ENCODE measurements at places on chromosomes 2 and 18. TPM values are rescaled to one million over a fixed set of nuclear protein-coding genes. Genes with fewer than 3 reads are reported as not detected.

DNA sequence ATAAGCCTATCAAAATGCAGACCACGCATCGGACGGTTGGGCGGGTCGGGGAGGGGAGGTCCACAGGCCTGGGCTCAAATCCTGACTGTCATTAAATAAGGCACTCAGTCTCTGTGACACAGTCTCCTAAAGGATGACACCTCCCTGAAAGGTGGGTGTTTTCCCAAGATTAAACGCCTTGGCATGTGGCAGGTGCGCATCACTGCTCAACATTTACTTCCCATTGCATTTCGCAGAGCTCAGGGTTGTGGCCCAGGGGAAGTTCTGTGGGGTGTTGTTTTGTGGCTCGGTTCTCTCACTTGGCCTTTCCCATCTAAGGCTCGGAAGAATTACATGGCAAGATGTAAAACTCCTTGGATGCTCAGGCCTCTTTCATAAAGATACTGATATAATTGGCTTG, 107.4 kb downstream of the NCK2 start:
- DNase-seq = no peak

GRCh38 chr18:79766308-79766707, 31.4 kb upstream of the KCNG2 start:
- no peak for DNase-seq

DNA sequence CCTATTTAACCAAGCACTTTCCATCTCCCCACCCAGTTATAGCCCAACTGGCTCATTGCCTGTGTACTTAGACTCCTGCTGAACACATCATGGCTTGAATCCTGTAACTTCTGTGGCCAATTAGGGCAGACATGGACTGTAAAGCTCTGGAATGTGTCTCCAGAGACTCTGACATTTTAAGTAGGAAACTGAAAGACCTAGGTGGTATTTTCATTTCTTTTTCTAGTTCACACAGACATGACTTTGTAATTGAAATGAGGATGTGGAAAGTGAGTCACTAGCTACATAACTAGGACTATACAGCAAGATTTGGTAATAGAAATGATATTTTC, 12.2 kb downstream of the DOK1 start:
- DNase-seq = no peak

GRCh38 chr2:160028431-160029269, 33.8 kb downstream of the PLA2R1 start:
- no peak for DNase-seq

- no peak for DNase-seq
Measured at GRCh38 chr2:201414099-201415023, 36.9 kb downstream of the TRAK2 start.

DNA sequence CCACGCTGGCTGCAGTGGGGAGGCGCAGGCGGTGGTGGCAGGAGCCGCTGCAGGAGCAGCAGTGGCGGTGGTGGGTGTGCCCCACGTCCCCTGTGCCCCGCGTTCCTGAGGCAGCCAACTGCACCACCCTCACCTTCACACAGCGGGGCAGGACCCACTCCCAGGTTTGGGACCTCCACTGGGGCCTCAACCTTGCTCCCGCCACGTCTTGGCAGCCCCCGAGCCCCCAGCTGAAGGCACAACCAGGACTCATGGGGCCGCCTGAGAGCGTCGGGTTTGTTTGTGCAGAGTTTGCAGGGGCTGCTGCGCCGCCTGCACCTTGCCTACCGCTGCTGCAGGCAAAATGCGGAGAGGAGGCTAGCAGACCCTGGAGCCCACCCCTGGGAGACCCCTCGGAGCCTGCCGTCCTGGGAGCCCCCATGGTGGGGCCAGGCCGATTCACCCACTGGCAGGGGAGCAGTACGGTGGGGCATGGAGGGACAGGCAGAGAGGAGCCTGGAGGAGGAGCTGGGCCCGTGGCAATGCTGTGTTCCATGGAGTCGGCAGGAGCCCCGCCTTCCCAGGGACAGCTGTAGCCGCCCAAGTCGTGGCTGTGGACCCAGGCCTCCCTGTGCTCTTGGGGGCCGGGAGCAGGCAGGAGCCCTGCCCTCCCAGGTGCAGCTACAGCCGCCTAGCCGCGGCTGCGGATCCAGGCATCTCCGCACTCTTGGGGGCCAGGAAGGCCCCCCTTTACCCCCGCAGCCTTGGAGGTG, 14.7 kb upstream of the EML6 start:
- peak; percentile 68 for DNase-seq

DNA sequence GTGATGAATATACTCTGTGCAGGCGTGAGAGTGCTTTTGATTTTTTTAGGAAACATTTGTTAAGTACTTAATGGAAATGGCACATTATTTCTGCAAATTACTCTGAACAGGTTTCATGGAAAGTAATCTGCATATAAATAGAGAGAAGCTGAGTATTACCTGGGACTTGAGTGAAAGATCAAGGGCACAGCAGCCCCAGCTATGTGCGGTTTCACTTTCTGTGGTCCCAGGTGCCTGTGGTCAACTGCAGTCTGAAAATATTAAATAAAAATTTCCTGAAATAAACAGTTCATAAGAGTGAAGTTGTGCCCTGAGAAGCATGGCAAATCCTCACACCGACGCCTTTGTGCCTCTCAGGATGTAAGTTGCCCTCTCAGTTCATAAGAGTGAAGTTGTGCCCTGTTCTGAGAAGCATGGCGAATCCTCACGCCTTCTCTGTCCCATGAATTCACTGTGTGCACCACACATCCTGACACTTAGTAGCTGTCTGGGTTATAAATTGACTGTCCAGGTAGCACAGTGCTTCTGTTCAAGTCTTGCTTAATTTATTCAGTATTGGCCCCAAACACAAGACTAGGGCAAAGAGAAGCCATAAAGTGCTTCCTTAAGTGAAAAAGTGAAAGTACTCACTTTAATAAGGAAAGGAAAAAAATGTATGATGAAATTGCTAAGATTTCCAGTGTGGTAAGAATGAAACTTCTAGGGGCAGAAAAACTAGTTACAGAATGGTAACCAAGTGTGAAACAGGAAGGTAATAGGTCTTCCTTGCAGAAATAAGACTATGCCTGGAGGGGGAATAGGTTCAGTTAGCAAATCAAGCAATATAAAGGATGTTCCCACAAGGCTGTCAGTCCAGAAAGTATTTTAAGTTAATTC, 4.3 kb upstream of the SNTG2 start:
- DNase-seq = no peak

- peak; percentile 90 for DNase-seq
Measured at GRCh38 chr2:70328921-70329561, 27.2 kb upstream of the FAM136A start.

DNA sequence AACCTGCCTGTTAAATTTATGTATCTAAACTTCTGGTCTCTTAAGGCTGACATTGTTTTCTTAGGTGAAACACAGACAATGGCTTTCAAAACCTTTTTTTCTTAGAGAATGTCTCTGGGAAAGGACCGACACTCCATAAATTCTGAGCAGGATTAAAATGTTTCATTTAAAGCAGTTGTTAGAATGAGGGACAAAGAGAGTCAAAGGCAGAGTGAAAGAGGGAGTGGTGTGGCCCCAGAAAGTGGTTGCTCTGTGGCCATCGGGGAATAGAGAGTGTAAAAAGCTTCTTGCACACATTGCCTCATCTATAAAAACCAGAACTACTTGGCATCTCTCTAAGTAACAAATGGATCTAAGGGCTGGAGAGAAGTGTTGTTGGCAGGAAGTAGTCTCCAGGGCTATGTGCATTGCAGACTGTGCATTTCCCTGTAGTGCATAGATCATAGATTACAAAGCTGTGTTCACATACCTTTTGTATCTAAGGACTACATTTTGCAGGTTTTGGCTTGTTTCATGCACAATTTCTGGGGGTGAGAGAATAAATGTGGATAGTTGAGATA, 3.6 kb downstream of the RPRM start:
- no peak for DNase-seq

DNA sequence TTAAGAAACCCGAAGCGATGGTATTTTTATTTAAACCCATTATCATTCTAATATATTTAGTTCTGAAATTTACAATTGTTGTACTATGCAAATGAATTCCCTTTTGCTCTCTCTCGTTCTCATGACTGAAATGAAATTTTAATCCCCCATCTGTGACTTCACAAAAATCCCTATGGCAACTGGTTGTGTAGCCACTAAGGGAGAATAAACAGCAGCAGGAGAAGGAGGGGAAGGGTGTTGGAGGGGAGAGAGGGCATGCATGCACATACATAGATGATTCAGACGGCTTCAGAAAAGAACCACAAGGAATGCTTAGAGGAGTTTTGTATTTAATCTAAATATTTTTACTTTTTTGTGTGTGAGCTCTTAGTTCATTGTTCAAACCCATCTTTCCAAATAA, 36.8 kb downstream of the CPS1 start:
- no peak for DNase-seq

- no peak for DNase-seq
Measured at GRCh38 chr2:38830526-38831159, 45.1 kb downstream of the DHX57 start.

DNA sequence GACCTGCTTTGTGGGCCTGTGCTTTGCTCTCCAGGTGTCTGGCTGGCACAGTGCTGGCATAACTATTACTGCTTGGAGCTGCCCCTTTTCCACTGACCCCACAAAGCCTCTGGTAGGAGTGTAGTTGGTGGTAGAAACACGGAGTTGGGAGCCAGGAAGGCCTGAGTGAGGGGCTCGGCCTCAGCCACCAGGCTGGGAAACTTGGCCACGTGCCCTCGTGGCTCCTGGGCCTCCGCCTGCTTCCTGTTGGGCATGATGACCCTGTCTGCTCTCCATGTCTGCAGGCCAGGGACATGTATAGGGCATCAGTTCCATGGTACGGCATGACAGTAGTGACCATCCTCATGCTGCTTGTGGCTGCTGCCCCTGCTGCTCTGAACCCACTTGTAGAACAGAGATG, 241.2 kb downstream of the FAM210A start:
- no peak for DNase-seq

- peak; percentile 54 for DNase-seq
Measured at GRCh38 chr2:201057087-201057521, 14.4 kb downstream of the HYCC2 start.

- peak; percentile 61 for DNase-seq
Measured at GRCh38 chr2:172270278-172271079, 156.9 kb upstream of the ITGA6 start.

DNA sequence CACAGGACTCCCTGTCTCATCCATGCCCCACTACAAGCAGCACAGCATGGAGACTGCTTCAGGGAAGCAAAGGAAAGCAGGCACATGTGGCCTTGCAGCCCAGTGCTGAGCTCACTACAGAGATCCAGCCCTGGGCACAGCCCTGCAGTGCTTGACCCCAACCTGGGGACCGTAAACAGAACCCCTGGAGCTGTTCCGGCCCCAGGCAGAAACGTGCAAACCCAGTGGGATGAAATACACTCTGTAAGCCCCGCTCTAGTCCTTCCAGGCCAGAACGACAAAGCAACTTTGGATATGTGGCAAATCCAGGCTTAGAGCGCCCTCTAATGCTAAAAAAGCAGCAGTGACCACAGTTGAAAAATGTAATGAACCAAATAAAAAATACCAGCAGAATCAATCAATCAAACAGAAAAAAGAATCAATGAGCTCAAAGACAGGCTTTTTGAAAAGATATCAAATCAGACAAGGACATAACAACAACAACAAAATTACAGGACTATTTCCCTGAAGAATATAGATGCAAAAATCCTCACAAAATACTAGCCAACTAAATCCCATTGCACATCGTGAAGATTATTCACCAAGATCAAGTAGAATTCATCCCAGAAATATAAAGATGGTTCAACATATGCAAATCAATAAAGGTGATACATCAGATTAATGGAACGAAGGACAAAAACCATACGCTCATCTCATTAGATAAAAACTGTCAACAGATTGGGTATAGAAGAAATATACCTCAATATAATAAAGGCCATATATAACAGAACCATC, 45.6 kb downstream of the ZNF519 start:
- no peak for DNase-seq

- peak; percentile 62 for DNase-seq
Measured at GRCh38 chr2:233513953-233514655, 52.5 kb downstream of the USP40 start.

DNA sequence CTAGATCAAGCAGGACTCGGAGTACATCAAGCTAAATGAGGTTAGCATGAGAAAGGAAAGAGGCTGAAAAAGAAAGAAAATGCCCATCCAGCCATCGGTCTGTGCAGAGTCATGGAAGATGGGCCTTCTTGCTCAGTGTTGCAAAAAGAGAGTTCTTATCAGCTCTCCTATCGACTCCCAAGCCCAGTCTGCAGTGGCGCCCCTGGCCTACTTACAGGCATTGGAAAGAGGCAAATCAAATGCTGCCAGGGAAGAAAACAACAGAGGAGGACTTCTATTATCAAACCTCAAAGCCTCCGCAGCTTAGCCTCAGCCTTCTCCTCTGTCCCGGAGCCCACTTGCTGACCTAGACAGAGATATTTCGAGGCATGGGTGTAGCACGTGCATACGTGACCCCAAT, 66.0 kb downstream of the CDH2 start:
- DNase-seq = no peak

DNA sequence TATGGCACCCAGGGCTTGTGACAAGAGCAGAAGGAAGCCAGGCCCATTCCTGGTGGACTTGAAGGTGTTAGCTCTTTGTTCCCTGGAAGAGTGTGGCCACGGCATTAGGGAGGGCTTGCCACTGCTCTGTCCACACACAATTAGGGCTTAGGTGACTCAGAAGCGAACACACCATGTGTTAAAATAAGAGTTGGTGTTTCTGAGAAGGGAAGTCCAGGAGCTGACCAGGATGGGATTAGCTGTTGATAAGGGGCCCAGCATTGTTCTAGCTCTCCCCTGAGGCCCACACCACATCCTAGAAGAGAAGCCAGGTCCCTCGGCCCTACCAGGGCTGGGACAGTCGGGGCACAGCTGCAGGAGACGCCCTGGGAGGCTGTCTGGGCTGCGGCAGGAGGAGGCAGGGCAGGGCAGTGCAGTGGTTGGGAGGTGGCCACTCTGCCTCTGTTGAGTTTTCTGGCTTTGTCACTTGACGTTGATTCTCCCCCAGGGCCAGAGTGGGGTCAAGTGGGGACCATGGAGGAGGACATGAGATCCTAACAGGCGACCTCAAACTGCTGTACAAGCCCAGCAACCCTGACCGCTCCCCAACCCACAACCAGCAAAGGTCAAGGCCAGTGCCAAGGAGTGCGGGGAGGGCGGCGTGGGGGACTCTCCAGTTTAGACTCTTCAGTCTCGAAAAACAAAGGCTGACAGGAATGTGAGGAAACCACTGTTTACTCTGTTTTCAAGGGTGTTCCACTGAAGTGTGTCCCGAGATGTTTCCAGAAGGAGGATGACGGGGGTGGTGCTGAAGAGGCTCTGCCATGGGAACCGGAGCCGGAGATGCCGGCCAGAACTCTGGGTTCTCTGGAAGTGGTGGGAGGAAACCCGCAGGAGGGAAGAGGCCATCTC, 16.8 kb downstream of the GNLY start:
- DNase-seq = no peak

Gene ALPI
- 309 TPM for total RNA-seq

Gene CNNM3
- total RNA-seq = 108 TPM

Gene EPC2
- total RNA-seq = 24.2 TPM

Gene CNTNAP5
- total RNA-seq = not detected

Gene STPG4
- not detected for total RNA-seq

Gene HRH4
- total RNA-seq = not detected

Gene TTN
- total RNA-seq = 104 TPM

Gene MYO5B
- total RNA-seq = 208 TPM

Gene TGIF1
- total RNA-seq = 49.5 TPM

Gene TMEM178A
- 0.70 TPM for total RNA-seq

Gene VPS4B
- total RNA-seq = 34.7 TPM

Gene GBX2
- total RNA-seq = not detected

All from Peyer's patch (tissue), 4 donors.